ENCODE measurements at places on chromosomes 12 and 14.

DNA sequence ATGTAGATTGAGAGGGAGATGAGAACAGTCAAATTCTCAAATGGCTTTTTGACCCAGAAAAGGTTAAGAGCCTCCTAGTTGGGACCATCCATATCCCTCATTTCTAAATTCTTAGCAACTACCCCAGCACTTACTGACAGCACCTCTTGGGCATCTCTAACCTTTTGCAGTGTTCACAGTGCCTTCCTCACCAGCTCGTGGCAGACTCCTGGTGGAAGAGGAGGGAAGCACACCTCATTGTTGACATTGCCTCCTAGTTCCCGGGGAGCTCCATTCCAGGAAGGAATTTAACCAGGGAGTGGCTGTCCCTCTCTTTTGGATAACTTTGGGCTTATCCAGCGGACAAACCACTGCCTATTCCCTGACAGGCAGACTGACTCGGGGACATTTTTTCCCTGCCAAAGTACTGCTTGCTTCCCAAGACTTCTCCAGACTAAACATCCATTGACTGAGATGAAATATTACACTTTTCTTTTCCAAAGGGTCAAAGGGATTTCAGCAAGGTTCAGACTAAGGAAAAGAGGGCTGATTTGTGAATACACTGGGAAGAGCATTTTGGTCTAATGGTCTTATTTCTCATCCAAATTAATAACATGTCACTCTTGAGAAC is 9.0 kb upstream of the OR6J1 start:
- DNase-seq, result peak; percentile 85

- peak; percentile 61 for DNase-seq
Measured at GRCh38 chr12:53484686-53485575, 14.3 kb downstream of the MAP3K12 start.

- no peak for DNase-seq
Measured at GRCh38 chr12:73589220-73589619, 948.4 kb upstream of the ATXN7L3B start.

DNA sequence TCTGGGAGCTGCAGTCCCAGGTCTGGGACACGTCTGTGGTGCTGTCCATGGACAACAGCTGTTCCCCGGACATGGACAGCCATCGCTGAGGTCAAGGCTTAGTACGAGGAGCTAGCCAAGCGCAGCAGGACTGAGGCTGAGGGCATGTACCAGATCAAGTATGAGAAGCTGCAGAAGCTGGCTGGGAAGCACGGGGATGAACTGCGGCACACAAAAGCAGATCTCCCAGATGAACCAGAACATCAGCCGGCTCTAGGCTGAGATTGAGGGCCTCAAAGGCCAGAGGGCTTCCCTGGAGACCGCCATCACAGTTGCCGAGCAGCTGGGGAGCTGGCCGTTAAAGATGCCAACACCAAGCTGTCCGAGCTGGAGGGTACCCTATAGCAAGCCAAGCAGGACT is 375.3 kb downstream of the SEC23A start:
- no peak for DNase-seq

DNA sequence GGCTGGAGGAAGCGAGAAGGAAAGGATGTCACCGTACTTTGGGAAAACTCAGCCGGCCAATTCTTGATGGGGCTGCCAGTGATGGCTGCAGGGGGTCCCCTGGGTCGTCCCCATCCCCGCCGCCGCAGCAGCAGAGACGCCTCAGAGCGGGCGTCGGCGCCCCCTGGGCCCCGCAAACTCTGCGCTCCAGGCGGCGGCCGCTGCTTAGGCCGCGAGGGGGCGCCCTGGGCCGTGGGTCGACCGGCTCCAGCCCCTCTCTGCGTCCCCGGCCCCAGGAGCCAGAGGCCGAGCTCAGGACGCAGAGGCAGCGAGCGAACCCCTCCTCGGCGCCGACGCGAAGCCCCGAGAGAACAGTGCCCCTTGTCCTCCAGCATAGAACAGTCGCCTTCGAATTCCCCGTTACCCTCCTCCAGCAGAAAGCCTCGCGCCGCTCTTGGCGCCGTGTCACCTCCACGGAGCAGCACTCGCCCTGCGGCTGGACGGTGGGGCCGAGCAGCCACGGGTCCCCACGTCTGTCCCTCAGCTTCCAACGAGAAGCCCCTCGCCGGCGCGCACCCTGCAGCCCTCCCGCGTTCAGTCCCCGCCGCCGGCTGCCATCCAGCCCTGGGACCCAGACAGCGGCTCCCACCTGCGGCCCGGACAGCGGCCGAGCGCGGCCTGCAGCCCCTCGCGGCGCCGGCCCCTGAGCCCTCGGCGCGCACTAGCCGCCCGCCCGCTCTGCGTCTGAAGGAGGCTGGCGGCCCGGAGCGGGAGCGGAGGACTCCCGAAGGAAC is 106.6 kb downstream of the PRICKLE1 start:
- DNase-seq, result peak; percentile 76
